Hair follicular keratinocyte (primary cell): ENCODE measurements at places on chromosomes 16 and 17. TPM values are rescaled to one million over a fixed set of nuclear protein-coding genes. Genes with fewer than 3 reads are reported as not detected.

Gene IL32
- total RNA-seq = 6.5 and 25.3 TPM in 2 replicates

Gene APOBR
- total RNA-seq = 0.04 TPM in 1 of 2 replicates, not detected in the other

Gene WNT9B
- total RNA-seq = not detected in 2 replicates

Gene GRIN2C
- not detected in 2 replicates for total RNA-seq

Gene CDH11
- 23.9 and 66.0 TPM in 2 replicates for total RNA-seq

Gene RPA1
- total RNA-seq = 20.1 and 27.5 TPM in 2 replicates

Gene ZDHHC1
- total RNA-seq = 4.4 and 6.2 TPM in 2 replicates

Gene RHBDL1
- 5.1 and 9.8 TPM in 2 replicates for total RNA-seq
